ENCODE measurements at places on chromosomes 1 and 21.

DNA sequence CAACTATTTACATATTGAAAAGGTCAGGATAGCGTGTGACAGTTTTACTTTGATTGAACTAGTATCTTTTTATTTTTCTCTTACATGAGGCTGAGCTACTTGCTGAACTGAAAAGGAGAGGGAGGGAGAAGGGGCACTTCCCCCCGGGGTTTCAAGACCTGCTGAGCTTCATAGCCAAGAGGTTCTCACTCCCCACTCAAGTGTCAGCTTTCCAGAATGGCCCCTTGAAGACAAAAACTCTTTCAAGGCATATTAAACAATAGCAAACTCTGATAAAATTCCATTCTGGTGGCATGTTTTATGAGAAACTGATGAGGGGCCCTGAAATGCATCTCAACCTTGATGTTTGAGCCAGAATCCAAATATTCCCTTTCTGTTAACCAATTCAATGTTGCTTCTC lies 143.0 kb downstream of the KAZN start:
- DNase-seq = no peak

DNA sequence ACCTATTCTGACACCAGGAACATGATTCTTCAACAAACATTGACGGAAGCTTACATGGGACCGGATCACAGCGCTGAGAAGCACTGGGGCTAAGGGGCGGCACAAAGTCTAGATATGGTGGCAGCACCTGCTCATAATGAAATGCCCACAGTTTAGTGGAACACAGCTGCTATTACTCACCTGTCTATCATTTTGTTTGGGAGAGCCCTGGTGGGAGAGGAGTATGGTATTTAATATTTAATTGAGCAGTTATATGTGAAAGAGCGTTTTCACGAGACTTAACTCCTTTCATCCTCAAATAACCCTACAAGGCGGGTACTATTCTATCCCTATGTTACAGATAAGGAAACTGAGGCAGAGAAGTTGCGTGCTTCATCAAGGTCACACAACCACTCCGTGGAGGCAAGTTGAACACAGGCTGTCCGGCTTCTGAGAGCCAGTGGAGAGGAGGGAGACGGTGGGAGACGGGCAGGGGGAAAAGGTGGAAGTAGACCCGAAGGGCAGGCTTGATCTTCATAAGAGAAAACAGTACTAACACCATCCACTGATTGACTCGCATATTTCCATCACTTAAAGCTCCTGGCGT lies 790 bp upstream of the TSNAX start:
- DNase-seq = no peak

GRCh38 chr1:11328444-11328843 lies 55.4 kb downstream of the UBIAD1 start:
- no peak for DNase-seq

DNA sequence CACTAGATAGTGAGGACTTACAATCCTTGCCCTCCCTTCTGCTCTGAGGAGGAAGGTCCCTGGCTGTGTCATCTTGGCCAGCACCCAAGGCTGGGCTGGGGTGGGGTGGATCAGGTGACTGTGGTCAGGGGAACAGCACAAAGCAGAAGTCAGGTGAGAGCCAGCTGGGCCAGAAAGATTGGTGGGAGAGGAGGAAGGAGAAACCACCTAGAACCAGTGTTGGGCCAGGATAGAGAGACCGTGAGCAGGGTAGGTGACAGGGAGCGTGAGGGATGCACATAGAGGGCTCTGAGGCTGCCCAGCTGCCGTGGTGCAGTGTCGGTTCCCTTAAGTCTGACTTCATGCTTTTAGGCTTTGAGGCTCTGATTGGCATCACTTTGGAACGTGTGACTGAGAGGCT lies 22.7 kb downstream of the NCF2 start:
- DNase-seq = peak; percentile 88

DNA sequence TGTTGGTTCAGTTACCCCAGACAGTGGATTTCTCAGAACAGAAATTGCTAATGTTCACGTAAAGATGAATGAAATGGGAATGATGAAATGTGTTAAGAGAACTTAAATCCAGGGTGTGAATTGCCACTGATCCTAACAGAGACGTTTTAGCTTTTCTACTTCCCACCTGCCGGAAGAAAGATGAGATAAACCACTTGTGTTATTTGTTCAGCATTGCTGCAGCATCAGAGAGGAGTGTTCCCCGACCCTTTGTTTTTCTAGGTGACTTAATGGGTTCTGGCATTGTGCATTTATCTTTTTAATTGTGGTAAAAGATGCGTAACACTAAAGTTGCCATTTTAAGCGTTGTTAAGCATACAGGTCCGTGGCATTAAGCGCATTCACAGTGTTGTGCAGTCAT lies 122.3 kb downstream of the GALNT2 start:
- DNase-seq = no peak

DNA sequence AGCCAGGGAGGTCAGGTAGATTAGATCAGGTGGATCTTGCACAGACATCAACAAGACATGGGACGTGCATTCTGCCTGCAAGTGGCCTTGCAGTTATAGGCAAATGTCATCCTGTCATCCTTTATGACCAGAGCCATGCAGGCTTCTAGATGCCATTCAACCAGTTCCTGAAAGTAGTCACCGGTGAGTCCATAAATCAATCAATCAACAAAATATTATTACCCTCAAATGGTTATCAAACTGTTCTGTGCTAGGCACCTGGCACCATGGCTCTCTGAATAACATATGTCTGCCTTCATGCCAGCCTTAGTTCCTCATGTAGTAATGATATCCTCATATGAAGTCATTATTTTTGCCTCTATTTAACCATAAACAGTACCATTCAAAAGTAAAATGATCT lies 146.9 kb downstream of the TOMM20 start:
- no peak for DNase-seq

DNA sequence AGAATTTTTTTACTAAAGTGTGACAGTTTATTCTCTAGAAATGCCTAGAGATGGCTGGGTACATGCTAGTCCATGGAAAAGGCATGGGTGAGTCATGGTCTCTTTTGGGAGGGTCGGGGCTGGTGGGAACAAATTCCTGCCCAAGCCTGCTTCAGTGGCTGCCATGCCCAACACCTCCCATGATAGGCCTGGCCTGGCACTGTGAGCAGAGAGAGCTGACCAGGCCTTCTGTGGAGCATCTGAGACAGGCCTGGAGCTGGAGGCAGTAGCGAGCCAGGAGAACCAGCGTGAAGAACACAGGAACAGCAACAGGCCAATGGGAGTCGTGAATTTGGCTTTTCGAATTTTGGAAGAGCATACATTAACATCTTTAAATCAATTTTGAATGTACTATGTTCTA lies 209.2 kb downstream of the SDCCAG8 start:
- no peak for DNase-seq

GRCh38 chr1:21916447-21917238 lies 20.5 kb downstream of the HSPG2 start:
- DNase-seq = no peak

GRCh38 chr1:163120372-163120771 lies 51.2 kb downstream of the RGS4 start:
- DNase-seq = no peak

DNA sequence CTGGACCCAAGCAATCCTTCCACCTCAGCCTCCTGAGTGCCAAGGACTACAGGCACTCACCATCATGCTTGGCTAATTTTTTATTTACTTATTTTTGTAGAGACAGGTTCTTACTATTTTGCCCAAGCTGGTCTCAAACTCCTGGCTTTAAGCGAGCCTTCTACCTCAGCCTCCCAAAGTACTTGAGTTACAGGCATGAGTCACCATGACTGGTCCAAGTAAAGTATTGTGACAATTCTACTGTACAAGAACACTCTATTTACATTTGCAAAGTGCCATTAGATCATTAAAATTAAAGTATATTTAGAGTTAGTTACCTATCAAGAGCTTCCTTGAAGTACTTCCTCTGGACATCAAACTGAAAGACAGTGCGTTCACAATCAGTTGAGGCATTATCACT lies 44.8 kb downstream of the NRDC start:
- DNase-seq = peak; percentile 19

DNA sequence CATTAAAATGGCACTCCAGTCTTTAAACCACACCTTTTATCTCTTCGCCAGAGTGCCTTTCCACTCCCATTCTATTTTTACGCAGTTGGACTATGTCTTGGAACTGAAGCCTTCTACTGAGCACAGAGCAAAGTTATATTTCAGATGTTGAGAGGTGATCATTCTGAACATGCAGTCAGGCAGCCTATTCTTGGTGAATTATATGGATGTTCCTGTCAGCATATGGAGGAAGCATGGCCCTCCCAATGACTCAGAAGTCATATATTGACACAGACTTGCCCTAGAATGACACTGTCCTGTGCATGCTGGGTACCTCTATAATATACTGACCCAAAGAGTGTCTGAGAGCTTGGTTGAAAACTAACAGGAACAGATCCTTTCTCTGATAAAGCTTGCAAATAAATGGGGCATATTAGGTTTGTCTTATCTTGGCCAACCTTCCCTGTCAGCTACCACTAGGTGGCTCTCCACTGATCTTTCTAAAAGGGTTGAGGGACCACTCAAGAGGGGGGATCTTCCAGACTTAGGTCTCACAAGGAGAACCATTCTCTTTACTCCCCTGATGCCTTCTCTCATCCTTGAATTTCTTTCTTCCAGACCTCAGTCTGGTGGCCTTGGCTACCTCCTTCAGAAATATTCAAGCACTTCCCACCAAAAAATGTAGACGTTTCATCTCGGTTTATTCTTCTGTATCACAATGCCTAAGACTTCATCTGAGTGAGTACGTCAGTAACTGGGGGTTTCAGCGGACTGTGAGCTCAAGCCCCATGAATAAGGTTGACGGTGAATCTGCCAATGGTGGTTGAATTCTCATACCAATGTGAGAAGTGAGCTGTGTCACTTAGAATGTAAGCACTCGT lies 11.8 kb upstream of the ALG14 start:
- peak; percentile 33 for DNase-seq

DNA sequence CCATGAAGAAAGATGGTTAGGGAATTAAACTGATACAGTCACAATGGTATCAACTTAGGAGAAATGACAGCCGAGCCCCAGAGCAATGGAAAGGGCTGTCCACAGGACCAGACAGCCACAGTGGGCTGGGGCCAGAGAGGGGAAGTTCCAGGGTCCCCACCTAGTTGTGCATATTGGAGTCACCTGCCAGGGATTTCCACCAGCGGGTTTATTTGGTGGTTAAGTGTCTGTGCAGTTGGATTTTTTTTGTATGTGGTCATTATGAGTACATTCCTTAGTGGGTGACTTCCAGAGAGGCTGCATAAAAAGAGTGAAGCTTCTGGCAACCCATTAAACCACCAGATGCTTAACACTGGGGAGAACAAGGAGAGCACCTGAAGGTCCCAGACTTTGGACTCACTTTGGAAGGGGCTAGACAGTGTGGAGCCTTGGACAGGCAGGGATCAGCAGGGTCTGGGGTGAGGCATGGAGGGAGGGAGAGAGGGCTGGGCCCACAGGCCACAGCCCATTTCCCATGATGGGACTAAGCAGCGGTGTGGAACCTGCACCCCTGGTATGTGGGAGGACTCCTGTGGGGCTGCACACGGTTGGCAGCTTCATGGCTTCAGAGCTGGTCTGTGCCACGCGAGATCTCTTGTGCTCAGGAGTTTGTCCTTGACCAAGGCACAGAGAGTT lies 7.8 kb upstream of the PTTG1IP start:
- DNase-seq = peak; percentile 94

GRCh38 chr21:41928621-41929220 lies 25.1 kb downstream of the C2CD2 start:
- DNase-seq = no peak

- peak; percentile 30 for DNase-seq
Measured at GRCh38 chr21:30839304-30839703, 9.7 kb upstream of the KRTAP7-1 start.

- DNase-seq = no peak
Measured at GRCh38 chr1:192005976-192006375, 152.3 kb upstream of the RGS18 start.

DNA sequence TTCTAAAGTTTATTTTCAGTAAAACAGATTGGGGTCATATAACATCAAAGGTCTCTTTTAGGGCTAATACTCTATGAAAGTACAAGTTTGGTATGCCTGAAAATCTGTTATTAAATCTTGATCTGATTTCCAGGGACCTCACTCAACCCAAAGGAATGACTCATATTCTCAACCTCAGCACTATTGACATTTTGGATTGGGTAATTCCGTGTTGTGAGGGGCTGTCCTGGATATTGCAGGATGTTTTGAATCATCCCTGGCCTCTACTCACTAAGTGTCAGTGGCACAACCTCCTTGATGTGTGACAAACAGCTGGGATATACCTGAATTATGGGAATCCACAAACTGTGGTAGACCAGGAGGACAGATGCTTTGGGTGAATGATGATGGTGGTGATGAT lies 51.5 kb upstream of the CYP2J2 start:
- DNase-seq = peak; percentile 6

GRCh38 chr1:12615865-12616708 lies 1.9 kb downstream of the DHRS3 start:
- DNase-seq = peak; percentile 82

GRCh38 chr1:40197656-40198055 lies 36.5 kb downstream of the RLF start:
- DNase-seq = no peak

- no peak for DNase-seq
Measured at GRCh38 chr1:235642011-235642942, 7.3 kb downstream of the GNG4 start.
